ENCODE measurements at places on chromosomes 6 and 20.

GRCh38 chr6:54192993-54193392, 81.8 kb downstream of the MLIP start:
- no peak for DNase-seq

DNA sequence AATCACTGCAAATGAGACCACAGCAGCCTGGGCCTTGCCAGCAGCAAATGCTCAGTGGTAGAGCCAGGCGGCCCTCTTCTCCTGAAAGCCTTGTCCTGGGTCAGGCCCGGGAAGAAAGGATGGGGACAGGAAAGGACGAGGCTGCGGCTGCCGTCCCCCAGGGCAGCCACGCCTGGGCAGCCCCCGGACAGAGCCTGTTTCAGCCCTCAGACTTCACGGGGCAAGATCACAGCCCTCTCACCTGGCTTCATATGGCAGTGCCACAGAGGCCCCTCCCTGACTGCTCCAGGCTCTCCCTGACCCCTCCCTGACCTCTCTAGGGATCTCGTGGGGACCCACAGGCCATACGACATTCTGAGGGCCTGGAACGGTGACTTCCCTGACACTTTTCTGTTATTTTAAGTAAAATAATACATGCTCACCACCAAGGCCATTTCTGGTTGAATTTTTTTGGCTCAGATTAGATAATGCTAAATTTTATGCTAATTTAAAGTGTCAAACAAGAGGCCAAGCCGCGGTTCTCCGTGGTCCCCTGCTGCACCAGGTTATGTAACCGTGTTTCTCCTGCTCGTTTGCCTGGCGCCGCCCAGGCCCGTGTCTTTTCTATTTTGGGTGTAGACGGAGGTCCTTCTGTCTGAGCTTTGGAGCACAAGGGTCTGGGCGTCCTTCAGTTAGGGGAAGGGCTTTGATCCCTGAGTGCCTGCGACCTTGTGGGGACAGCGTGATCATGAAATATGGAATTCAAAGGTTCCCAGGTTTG, 59.9 kb upstream of the BHLHE23 start:
- DNase-seq: no peak

DNA sequence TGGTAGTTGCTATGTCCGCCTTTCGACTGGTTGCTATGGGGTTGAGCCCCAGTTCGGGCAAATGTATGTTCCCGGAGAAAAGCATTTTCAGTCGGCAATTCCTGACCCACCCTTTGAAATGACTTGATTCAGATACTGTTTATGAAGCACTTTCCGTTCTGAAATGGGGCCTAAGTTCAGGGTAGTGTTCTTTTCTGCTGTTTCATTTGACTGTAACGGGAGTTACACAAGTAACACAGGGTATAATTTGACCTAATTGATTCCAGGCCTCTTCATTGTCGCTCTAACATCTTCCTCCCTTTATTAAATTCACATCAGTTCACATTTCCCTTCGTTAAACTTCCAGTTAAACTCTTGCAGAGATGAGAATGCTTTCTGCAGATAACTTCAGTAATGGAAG, 85.5 kb downstream of the BMP6 start:
- no peak for DNase-seq

DNA sequence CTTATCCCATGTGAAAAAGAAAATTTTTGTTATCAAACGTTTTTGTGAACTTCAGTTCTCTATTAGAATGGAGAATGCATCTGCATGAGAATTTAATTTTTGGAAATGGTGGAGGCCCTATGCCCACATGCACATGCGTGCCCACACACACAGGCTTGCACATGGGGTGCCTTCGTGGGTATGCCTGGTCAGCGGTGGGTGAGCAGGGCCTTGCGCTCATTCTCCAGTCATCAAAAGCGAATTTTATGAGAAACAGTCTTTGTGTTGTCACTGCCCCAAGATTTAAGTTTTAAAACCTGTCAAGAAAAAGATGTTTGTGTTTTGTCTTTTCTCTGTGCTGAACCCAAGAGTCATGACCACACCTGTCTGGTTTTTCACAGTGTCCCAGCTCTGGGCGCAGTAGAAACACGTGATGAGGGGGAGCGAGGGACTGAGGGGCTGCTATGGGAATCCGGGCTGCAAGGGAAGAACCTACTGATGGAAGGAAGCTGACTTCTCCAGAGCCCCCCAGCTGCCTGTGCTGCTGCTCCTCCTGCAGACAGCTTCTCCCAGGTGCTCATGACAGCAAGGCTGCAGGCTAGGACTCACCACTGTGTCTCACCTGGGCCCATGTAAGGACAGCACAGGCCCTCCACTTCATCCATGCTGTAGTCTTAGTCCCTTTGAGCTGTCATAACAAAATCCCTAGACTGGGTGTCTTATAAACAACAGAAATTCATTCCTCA, 153.6 kb downstream of the SYCP2 start:
- DNase-seq: no peak

GRCh38 chr20:57968120-57968519, 258.3 kb upstream of the PMEPA1 start:
- no peak for DNase-seq

DNA sequence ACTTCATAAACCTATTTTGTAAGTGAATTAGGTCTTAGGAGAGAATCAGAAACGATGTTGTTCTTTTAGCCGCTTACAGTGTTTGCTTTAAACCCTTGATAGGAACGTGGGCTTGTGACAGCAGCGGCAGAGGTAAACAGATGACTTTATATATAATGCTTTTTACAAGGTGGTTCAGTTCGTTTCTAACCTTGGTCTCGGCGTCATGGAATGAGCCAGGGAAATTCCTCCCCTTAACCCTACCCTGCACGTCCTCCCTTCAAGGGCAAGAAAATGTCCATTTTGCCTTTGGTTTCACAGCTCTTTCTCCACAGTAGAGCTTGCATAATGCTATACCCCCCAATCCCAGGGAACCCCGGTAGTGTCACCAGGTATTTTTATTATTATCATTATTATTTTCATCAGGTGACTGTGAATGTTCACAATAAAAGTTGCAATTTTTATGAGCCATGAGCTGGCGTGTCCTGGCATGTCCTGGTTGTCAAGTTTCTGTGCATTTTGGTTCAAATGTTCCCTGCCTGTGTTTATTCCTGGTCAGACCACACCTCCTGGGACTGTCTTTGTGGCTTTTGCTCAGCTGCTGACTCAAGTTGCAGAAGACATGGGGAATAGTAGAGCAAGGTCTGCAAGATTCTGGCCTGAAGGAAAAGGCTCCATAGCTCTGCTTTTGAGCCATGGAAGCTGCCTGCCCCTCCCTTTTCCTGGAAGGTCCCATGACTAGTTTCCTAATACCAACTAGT, 112.8 kb upstream of the BMP2 start:
- no peak for DNase-seq

DNA sequence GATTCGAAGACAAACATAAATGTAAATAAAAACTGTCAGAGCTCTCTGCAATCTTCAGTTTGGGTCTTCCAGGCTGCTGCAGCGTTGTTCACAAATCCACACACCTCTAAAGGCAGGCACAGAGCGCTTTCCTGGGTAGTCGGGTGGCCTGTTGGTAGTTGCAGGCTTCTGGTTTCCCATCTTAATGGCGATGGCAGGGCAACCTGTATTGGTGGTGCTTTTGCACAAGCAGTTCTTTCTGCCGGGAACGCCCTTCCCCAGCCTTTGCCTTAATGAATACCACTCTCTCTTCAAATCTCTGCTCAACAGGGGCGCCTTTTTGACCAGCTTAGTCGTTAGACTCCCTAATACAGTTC, 723 bp upstream of the IFT52 start:
- no peak for DNase-seq

DNA sequence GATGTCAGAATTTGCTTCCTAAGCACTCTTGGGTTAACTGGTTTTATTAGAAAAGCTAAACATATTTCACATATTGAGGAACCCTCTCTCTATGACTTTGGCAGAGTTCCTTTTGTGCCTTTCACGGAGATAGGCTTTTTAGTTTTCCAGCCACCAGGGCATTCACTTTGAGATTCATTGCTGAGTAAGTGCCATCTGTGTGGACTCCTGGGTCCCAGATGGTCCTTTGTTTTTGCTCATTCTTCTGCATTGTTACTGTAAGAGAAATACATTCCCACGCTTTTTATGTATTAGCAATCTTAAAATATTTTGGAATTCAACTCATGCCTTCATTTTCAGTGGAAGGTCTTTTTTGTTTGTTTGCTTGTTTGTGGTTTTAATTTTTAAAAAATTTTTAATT, 76.3 kb upstream of the PHACTR2 start:
- no peak for DNase-seq

DNA sequence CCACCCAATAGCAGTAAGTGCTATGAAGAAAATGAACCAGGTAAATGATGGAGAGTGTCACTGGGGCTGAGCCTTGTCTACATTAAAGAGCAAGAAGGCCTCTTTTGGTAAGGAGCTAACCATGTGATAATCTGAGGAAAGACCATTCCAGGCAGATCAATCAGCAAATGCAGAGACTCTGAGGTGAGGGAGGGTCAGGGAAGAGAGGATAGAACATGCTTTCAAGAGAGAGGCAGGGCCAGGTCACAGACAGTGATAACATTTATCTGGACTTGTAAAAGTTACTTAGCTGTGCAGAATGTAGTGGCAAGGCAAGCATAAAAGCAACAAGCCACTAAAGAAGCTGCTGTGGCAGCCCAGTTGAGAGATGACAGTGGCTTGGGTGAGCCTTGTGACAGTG, 197.3 kb downstream of the TASP1 start:
- DNase-seq: no peak

GRCh38 chr20:34547844-34548613, 10.5 kb upstream of the MAP1LC3A start:
- no peak for DNase-seq

GRCh38 chr20:34586488-34587163, 28.1 kb downstream of the MAP1LC3A start:
- DNase-seq: no peak

DNA sequence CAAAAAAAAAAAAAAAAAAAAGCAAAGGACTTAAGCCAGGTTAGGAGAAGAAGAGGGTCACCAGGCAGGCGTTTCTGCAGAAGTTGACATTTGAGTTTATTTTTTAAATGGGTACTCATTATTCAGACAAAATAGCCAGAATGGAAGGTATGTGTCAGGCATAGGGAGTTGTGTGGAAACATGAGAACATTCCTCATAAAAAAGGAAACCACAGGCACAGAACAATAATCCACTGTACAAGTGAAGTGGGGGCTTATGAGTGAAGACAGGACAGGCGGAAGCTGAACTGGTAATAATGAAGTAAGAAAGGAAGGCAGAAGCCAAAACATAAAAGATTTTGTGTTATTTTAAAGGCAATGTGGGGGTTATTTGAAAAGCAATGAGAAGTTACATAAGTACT, 104.6 kb downstream of the EPB41L2 start:
- no peak for DNase-seq

DNA sequence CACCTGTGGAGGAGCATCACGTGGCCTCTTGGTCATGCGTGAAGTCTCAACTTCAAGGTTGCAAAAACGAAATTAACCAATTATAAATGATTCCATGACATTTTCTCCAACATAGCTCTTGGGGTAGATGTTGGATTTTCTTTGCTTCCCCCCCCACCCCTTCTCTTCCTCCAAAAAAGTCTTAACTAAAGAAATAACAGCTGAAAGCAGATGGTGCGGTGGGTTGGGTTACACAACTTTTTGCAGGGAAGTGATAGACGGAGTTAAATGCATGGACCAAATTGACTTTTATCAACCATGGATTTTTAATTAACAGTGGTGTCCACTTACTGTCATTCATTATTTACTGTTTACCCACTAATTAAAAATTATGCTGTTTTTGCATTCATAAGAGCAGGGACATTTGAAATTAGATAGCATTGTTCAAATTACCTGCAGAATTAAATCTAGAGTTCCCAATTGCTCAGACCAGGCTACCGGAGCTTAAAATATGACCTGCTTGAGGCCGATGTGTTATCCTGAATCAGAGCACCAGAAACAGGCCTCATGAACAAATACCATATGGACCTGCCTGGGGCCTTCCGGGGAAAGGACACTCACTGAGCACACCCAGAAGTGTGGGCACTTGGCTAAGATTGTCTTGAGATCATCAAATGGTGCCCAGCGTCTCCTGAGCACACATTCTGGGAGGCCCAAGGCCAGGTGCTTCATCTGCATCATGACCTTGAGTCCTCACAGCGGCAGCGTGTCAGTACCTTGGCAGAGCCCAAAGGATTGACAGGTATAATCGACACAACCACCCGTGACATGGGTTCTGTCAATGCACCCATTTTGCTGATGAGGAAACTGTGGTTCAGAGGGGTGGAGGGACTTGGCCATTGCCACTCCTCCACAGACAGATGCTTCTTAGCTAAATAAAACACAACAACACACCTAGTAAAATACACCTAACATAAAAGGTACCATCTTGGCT, 41.5 kb downstream of the APCDD1L start:
- no peak for DNase-seq
